ENCODE measurements at places on chromosomes 2 and 18.

DNA sequence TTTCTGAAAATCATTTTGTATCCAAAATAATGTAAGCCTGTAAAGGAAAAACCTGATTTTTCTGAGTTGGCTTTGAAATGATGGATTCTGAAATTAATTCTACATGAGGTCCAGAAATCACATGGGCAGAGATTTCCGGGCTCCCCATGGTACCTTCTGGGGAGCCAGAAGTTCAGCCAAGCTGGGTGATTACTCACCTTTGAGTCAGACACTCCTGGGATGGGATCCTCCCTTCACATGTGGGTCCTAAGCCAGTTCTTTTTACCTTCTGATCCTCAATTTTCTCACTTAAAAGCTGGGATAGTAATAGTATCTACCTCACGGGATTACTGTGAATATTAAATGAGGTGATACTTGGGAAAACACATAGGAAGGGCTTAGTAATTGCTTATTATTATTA, 179.8 kb upstream of the EPAS1 start:
- no peak overlapping the region for H3K27ac ChIP-seq
- no peaks in the 10 kb centered on the region for H3K27me3 ChIP-seq
- peaks cover 31% of the 10 kb centered on the region for H3K4me1 ChIP-seq
- no peaks in the 10 kb centered on the region for H3K36me3 ChIP-seq
- no peak overlapping the region for H3K4me3 ChIP-seq

- no peak overlapping the region for H3K27ac ChIP-seq
- peaks cover 5% of the 10 kb centered on the region for H3K4me1 ChIP-seq
- no peak overlapping the region for H3K4me3 ChIP-seq
These were observed 26.3 kb downstream of the ANXA4 start for GRCh38 chr2:69768235-69768634.

DNA sequence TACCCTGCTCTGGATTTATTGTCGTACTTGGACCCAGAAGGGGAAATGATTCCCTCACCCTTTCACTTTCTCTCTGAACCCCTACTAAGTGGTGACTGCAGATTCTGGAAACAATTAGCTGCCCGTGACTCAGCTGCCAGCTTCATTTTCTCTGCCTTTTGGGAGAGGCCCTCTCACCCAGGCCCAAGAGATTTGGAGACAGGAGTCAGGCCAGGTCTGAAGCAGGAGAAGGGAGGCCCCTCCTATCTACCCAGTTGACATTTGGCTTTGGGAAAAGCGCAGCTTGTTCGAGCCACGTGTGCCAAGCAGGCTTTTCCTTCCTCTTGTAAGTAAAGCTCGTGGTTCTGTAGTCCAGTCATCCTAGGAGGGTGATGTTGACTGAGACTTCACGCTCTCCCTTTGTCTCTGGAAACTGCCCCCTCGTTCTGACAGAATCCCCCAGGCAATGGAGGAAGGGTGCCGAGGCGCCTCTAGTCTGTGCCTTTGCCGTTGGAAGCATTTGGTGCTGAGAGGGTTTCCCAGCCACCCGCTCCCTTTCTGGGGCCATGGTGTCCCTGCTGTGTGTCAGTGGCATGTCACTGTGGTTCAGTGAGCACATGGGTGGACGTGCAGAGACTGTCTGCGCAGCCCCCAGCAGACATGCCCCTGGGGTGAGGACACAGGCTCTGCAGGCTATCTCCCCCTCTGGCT, 8.6 kb downstream of the OXER1 start:
- peaks cover 4% of the 10 kb centered on the region for H3K27me3 ChIP-seq
- H3K4me1 ChIP-seq, result no peaks in the 10 kb centered on the region
- no peak overlapping the region for H3K4me3 ChIP-seq

GRCh38 chr2:22893761-22894517, 491.0 kb upstream of the KLHL29 start:
- no peak for DNase-seq
- H3K27ac ChIP-seq, result no peak overlapping the region
- H3K36me3 ChIP-seq, result no peaks in the 10 kb centered on the region
- peaks cover 2% of the 10 kb centered on the region for H3K4me1 ChIP-seq
- no peaks in the 10 kb centered on the region for H3K27me3 ChIP-seq

GRCh38 chr2:154223726-154224125, 352.0 kb downstream of the GALNT13 start:
- no peak overlapping the region for H3K4me3 ChIP-seq
- H3K27me3 ChIP-seq, result no peaks in the 10 kb centered on the region
- peaks cover 19% of the 10 kb centered on the region for H3K4me1 ChIP-seq
- no peak overlapping the region for H3K27ac ChIP-seq
- H3K36me3 ChIP-seq, result no peaks in the 10 kb centered on the region
- DNase-seq, result no peak

GRCh38 chr2:164850235-164850634, 8.6 kb upstream of the COBLL1 start:
- H3K4me1 ChIP-seq, result no peaks in the 10 kb centered on the region
- no peak overlapping the region for H3K4me3 ChIP-seq
- H3K27ac ChIP-seq, result no peak overlapping the region
- no peaks in the 10 kb centered on the region for H3K36me3 ChIP-seq
- DNase-seq, result no peak

DNA sequence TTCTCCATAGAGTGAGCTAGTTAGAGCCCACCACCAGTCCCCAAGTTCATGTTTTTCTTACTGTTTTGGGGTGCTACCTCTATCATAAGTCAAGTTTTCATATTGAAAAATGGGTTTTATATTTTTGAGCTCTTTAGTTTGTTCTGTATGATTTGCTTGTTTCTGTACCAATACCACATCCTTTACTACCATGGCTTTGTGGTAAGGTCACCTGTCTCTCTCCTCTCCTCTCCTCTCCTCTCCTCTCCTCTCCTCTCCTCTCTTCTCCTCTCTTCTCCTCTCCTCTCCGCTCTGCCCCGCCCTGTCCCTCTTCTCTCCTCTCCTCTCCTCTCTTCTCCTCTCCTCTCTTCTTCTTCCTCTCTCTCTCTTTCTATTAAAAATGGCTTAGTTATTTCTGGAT, 22.1 kb upstream of the LBH start:
- peaks cover 2% of the 10 kb centered on the region for H3K27me3 ChIP-seq
- H3K36me3 ChIP-seq, result no peaks in the 10 kb centered on the region
- H3K27ac ChIP-seq, result no peak overlapping the region
- H3K4me1 ChIP-seq, result no peaks in the 10 kb centered on the region
- no peak overlapping the region for H3K4me3 ChIP-seq
- DNase-seq, result no peak

- H3K4me1 ChIP-seq, result peaks cover 3% of the 10 kb centered on the region
- DNase-seq, result no peak
- no peak overlapping the region for H3K27ac ChIP-seq
- H3K4me3 ChIP-seq, result no peak overlapping the region
- H3K36me3 ChIP-seq, result no peaks in the 10 kb centered on the region
These were observed 58.4 kb downstream of the TXNL1 start for GRCh38 chr18:56580026-56580425.

- no peaks in the 10 kb centered on the region for H3K4me1 ChIP-seq
- no peak overlapping the region for H3K4me3 ChIP-seq
- no peaks in the 10 kb centered on the region for H3K27me3 ChIP-seq
- no peak for DNase-seq
- H3K36me3 ChIP-seq, result no peaks in the 10 kb centered on the region
These were observed 315.1 kb downstream of the NR4A2 start for GRCh38 chr2:156017341-156017885.

DNA sequence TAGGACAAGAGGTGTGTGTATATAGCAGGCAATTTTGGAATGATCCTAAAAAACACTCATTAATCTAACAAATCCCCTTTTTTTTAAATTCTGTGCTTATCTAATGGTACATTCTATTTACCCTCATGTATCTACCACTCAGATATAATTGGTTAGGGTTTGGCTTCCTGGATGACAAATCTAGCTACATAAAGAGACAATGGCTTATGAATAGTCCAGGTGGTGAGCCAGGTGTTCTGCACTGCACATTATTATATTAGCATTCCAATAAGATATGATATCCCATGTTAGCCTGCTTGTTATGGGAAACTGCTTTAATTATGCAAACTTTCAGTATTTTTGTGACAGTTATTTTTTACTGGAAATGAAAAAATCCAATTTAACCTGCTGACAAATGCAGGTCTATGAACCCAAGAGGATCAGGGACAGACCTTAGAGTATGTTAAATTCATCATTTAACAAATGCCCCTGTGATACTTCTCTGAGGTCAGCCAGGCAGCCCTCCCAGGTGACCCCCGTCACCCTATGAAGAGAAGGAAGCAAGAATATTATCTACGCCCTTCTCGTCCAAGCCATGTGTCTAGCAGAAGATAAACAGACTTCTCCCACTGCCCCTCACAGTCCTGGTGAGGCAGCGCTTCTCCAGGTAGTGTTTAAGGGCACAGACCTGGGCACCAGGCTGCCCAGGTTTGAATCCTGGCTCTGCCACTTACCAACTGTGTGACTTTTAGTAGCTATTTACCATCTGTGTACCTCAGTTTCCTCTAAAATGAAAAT, 83.0 kb downstream of the ADD2 start:
- H3K27me3 ChIP-seq, result peaks cover 8% of the 10 kb centered on the region
- H3K36me3 ChIP-seq, result peaks cover 16% of the 10 kb centered on the region
- no peak for DNase-seq
- no peak overlapping the region for H3K4me3 ChIP-seq

All from endothelial cell (in vitro differentiated cells).